ENCODE measurements at places on chromosomes 13 and 19. TPM values are rescaled to one million over a fixed set of nuclear protein-coding genes. Genes with fewer than 3 reads are reported as not detected.

- peak; percentile 33 for DNase-seq
Measured at GRCh38 chr13:114105521-114106225, 26.8 kb downstream of the RASA3 start.

DNA sequence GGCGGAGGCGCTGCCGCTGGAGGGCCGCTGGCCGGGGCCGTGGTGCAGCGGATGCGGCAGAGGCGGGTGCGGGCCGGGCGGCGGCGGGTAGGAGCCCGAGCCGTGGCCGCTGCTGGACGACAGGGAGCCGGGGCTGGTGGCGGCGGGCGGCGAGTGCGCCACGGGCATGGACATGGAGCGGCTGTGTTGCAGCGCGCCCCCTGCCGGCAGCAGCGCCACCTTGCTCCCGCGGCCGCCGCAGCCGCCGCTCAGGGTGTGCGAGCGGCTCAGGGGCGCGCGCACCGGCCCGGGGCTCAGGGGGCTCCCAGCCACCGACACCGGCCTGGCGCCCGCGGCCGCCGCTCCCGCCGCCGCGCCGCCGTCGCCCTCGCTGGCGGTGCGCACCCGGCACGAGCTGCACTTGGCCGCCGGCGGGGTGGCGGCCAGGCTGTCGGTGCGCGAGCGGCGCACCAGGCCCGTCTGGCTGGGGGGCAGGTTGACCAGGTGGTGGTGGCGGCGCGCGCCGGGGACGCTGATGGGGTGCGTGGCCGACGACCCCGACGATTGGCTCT lies 1.7 kb downstream of the IRS2 start:
- DNase-seq, result peak; percentile 91

GRCh38 chr19:53463263-53463662 lies 4.3 kb upstream of the ZNF813 start:
- DNase-seq, result peak; percentile 64

- DNase-seq, result no peak
Measured at GRCh38 chr13:71460211-71460610, 406.8 kb downstream of the DACH1 start.

- DNase-seq, result no peak
Measured at GRCh38 chr19:49930483-49931011, 1.2 kb upstream of the NUP62 start.

DNA sequence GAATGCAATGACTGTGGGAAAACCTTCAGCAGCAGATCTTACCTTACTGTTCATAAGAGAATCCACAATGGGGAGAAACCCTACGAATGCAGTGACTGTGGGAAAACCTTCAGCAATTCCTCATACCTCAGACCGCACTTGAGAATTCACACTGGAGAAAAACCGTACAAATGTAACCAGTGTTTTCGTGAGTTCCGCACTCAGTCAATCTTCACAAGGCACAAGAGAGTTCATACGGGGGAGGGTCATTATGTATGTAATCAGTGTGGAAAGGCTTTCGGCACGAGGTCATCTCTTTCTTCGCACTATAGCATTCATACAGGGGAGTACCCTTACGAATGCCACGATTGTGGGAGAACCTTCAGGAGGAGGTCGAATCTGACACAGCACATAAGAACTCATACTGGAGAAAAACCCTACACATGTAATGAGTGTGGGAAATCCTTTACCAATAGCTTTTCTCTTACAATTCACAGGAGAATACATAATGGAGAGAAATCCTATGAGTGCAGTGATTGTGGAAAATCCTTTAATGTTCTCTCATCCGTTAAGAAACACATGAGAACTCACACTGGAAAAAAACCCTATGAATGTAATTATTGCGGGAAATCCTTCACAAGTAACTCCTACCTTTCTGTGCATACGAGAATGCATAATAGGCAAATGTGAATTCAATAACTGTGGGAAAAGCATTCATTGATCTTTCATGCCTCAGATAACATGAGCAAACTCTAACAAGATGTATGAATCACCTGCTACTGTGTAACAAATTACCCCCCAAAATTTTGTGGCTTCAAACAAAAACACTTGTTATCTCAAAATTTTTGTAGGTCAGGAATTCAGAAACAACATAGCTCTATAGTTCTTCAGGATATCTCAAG lies 13.8 kb downstream of the ZNF557 start:
- DNase-seq, result no peak

DNA sequence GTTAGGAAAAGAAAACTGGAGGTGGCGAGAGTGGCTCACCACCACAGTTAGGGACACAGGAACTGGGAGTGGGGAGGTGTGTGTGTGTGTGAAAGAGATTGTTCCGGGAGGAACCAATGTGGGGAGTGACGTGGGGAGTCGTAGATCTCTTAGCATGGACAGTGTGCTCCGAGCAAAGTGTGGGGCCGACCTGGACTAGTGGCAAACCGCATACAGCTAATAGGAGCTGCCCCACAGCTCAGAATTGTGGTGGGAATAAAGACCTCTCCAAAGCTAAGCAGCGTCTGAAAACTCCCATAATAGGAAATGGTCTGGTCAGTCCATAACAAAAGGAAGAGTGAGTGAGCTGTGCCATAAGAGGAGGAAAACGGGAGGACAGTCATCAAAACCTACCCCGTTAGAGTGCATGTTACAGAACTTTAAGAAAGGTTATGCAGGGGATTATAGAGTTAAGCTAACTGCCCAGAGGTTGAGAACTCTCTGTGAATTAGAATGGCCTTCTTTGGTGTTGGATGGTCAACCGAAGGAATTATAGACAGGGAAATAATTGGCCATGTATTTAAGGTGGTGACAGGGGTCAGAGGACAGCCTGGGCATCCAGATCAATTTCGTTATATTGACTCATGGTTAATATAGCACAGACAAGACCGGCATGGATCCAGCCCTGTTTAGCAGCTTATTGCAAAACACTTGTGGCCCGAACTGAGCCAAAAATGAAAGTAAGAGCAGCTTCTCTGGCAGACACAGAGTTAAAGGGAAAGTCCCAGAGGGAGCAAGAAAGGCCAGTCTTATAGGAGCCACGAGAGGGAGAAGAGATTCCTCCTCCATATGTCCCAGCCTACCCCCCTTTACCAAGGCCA lies 8.9 kb upstream of the SLC15A1 start:
- no peak for DNase-seq

GRCh38 chr19:2341982-2342381 lies 13.5 kb downstream of the SPPL2B start:
- DNase-seq, result no peak

GRCh38 chr13:45863709-45864590 lies 12.4 kb upstream of the SIAH3 start:
- no peak for DNase-seq

DNA sequence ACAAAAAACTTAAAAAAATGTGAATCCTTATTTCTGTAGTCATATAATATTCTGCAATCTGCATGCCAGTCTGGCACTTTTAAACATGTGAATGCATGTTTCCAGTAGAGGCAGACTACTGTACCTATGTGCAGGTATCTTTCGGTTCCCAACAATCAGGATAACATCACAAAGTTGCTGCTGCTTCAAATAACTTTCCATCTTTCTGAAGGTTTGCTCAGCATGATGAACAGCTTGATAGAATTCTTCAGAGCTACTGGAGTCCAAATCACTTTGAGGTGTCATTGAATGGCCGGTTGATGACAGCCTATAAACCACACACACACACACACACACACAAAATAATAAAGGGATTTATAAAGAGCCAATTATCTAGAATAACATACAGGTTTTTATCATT lies 132.1 kb upstream of the ATXN8OS start:
- DNase-seq, result no peak

DNA sequence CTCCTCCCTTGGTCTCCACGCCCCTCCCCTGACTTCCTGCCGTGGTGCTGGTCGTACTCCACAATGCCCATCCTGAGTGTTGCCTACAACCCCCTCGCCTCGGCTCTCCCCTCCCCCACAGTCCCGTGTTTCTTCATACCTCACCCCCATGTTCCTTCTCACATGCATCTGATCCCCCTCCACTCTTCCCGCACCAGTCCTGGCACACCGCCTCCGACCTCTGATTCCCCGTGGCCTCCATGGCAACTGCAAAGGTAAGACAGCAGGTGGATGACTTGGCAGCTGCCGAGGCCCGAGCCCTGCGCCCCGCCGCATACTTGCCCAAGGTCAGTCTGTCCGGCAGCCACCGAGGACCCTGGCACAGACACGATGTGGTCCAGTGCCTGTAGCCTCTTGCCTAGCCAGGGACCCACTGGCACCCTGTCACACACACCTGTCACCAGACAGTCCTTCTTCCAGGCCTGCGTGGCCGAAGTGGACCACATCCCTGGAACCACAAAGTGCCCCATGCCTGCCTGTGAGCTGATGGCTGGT lies 16.1 kb upstream of the SDHAF1 start:
- DNase-seq, result no peak

DNA sequence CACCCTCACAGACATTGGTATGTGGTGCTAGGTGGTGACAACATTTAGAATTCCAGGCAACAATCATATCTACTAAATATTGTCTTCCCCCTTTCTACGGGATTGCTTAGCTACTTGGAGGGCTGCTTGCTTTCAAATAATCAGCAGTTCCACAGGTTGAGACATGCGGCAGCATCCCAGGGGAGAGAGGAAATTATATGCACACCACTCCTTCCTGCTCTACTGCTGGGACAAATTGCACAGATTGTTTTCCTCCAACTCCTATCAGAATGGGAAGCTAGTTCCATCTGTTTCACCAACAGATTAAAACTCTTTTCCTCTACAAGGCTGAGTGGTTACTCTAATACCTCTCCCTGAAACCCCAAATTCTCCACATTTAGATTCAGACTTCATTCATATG lies 275.4 kb downstream of the DNAJC15 start:
- no peak for DNase-seq

GRCh38 chr13:27928353-27928804 lies 8.6 kb downstream of the PDX1 start:
- DNase-seq, result no peak

GRCh38 chr19:13952154-13952930 lies at the start of gene DCAF15:
Gene DCAF15, plus strand, starts transcription at chr19:13952509. Its CDS starts 4 bp downstream, at chr19:13952513.
- peak; percentile 99 for DNase-seq

- no peak for DNase-seq
Measured at GRCh38 chr13:76741624-76742023, 144.6 kb downstream of the KCTD12 start.

- DNase-seq, result no peak
Measured at GRCh38 chr19:8666814-8667405, 31.7 kb downstream of the ACTL9 start.

- DNase-seq, result no peak
Measured at GRCh38 chr13:100229603-100230002, 140.7 kb downstream of the PCCA start.

GRCh38 chr13:23470790-23471614 lies 37.5 kb upstream of the SACS start:
- no peak for DNase-seq

- DNase-seq, result no peak
Measured at GRCh38 chr13:109630271-109630670, 156.1 kb downstream of the IRS2 start.

- DNase-seq, result peak; percentile 73
Measured at GRCh38 chr19:43765109-43765876, 10.5 kb upstream of the SMG9 start.

- DNase-seq, result no peak
Measured at GRCh38 chr13:59706101-59706976, 457.4 kb downstream of the DIAPH3 start.

- DNase-seq, result peak; percentile 87
Measured at GRCh38 chr19:55383279-55384130, 587 bp downstream of the TMEM238 start.

- DNase-seq, result no peak
Measured at GRCh38 chr19:15144046-15144646, 36.9 kb downstream of the SYDE1 start.

DNA sequence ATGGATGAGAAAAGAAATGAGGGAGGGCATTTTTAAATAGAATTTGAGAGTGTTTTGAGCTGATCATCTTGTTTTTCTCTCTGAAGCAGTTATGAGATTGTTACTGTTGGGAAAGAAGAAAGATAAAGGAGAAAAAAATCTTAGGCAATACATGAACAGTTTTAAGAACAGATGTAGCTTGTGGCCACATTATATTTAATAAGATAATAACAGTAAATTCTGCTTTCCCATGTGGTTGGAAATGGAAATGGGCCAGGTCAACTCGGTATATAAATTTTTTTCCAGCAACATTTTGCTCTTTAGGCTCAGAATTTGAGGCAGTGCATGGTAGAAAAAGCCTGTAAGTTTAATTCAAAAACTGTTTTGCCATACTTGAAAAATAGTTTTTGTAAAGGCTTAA lies 118.7 kb downstream of the POSTN start:
- DNase-seq, result no peak

- DNase-seq, result no peak
Measured at GRCh38 chr13:32553720-32554119, 15.1 kb upstream of the N4BP2L2 start.

- DNase-seq, result peak; percentile 81
Measured at GRCh38 chr19:13906521-13906904, 512 bp downstream of the CC2D1A start.

DNA sequence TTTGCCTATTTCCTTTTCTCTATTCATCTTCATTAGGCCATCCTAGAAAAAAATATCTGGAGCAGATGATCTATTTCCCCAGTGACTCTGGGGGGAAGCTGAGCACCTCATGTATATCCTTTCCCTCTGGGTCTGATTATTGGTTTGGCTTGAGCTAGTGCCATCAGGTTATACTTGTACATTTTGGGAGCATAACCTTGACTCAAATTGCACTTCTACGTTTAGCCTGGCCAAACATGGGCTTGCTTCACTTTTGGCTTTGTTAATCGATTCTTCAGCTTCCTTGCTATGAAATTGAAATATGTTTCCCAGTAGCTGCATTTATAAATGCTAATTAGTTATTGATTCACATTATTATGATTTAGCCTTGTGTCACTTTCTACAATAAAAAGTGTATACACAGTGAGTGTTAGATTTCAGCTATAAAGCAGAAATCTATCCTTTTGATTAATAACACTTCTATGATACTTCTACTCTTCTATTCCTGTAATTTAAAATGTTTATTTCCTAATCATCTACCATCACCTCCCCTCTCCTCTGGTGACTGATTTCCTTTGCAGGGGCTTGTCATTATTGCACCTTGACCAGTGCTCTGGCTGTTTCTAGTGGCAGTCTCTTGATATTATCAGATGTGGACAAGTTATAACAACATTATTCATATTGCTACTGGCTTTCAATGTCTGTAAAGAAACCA lies 37.3 kb downstream of the TNFSF11 start:
- DNase-seq, result no peak

IRF3 gene
- total RNA-seq, result 86.4 TPM

KLK14 gene
- not detected for total RNA-seq

ZNF557 gene
- total RNA-seq, result 11.1 TPM

PKN1 gene
- 159 TPM for total RNA-seq

IRGC gene
- total RNA-seq, result not detected

FLT3LG gene
- 12.1 TPM for total RNA-seq

TNFSF13B gene
- 12.2 TPM for total RNA-seq

VSTM1 gene
- 1.1 TPM for total RNA-seq

ZSCAN4 gene
- total RNA-seq, result not detected

SYNE4 gene
- total RNA-seq, result 8.1 TPM

ICAM3 gene
- total RNA-seq, result 23.8 TPM

CCDC159 gene
- total RNA-seq, result 39.4 TPM

PRDX2 gene
- 123 TPM for total RNA-seq

GRIN2D gene
- total RNA-seq, result 0.61 TPM

KIR3DL2 gene
- 0.35 TPM for total RNA-seq

UNC13A gene
- 0.41 TPM for total RNA-seq

IGFL2 gene
- not detected for total RNA-seq

NAA16 gene
- total RNA-seq, result 20.9 TPM

Measured in upper lobe of right lung (tissue), 1 donor.